Stimulated activated CD8-positive, alpha-beta memory T cell treated with anti-CD3 and anti-CD28 coated beads, Interleukin-4, amount 100 ng/mL, for 1 hour (primary cell): ENCODE measurements at places on chromosomes 3 and 15.
A peak's percentile ranks its signal among the peaks of the same experiment; 100 is the strongest.

GRCh38 chr3:48656841-48657281 is 5.8 kb downstream of the CELSR3 start:
- DNase-seq: no peak

DNA sequence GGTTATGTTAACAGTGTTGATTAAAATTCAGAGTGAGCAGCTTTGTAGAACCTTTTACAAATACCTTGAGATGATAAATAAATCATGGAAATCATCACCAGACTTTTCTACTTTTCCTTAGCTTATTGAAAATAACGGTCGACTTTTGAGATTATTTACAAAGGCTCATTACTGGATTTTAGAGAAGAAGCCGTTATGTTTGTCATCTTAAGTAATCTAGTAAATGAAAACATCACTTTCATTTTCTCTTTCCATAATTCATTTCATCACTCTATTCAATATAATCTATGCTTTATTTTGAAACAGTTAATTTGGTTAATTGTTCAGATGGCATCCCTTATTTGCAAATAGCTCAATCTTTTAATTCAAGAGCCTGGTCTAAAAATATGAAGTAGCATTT is 3.6 kb downstream of the PLCL2 start:
- no peak for DNase-seq

- DNase-seq: no peak
Measured at GRCh38 chr3:10396083-10396482, 75.2 kb upstream of the SEC13 start.

GRCh38 chr3:29525254-29525881 is 244.5 kb downstream of the RBMS3 start:
- DNase-seq: no peak

DNA sequence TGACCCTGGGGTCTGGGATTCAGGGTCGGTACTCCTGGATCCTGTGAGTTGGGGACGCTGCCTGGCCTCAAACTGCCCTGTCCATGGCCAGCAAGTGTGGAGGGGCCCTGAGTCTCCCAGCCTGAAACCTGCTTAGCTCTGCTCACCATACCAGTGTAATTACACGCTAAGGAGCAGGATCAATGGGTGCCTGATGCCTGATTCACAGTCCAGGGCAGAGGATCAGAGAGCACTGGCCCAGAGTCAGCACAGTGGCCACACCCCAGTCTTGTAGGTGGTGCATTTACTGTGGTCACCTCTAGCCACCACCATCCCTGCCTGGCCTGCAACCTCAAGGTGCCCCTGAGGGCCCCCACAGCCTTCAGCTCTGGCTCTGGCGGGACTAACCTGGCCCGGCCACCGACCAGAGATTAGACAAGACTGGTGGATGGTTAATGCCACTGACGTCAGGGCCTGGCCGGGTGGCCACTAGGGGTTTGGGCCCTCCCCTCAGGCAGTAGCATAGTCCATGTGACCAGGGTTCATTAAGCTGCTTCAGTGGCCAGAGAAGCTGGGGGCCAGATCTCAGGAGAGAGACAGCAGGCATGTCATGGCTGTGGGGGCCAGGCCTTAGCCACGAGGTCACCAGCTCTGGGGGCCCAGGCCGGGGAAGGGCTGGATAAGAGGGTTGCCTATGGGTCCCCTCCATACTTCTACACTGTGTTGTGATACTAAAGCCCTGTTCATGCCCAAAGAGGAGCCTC is 3.3 kb upstream of the SLC38A3 start:
- no peak for DNase-seq

DNA sequence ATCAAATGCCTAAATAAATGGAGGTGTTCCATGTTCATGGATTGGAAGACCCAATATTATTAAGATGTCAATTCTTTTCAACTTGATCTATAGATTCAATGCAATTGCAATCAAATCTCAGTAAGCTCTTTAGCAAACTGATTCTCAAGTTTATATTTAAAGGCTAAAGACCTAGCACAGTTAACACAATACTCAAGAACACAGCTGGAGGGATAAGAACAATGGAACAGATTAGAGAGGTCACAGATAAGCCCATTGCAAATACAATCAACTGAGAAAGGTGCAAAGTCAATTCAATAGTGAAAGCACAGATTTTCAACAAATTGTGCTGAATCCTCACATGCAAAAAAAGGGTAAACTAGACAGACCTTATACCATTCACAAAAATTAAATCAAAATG is 198.9 kb downstream of the P3H2 start:
- DNase-seq: no peak

DNA sequence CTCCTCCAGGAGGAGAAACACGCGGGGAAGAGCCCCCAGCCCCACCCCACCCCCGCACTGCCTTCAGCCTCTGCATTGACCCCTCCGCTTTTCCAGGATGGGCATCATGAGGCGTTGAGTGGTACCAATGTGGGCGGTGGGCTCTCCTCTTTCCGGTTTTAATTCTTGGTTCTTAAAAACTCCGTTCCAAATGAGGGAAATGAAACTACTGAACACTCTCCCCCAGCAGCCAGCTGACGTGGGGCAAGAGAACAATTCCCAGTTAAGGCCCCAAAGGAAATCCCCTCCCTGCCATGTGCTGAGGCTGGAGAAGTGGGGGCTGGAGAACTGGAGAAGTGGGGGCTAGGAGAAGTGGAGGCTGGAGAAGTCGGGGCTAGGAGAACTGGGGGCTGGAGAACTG is 5.3 kb upstream of the NRROS start:
- DNase-seq: no peak

DNA sequence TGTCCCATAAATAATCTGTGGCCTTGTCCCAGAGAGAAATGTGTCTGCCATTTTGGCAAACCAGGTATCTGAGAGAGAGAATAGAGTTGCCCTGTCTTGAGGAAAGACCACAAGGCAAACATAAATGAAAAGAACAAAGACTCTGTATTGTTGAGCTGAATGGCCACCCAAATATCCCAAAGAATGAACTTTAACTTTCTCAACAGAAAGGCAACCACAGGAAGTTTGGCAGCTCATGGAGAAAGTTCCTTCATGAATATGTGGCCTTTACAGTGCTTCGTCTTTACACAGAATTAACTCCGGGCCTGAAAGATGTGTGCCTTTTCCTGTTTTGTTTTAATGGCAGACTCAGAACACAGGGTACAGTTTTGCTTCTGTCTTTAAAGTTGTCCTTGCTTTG is 41.4 kb upstream of the THBS1 start:
- DNase-seq: no peak

GRCh38 chr3:144756704-144757440 is 785.2 kb downstream of the DIPK2A start:
- DNase-seq: no peak

- DNase-seq: no peak
Measured at GRCh38 chr3:56019490-56020146, 448.6 kb downstream of the ERC2 start.

DNA sequence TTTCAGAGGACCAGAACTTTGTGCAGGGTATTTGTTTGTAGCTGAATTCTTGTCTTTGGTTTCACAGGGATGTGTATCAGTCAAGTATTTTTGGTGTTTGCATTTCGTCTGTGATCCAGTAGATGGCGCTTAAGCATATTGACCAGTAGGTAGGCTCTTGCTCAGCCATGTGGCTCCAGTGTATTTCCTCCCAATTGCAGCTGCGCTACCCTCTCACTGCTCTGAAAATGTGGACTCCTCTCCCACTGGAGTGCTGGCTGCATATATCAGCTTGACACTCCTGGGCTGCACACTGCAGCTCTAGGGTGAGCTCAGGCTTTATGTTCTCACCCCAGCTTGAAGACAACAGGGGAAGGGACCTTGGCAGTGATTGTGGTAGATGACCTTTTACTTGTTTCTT is 1264.3 kb upstream of the ALCAM start:
- no peak for DNase-seq

DNA sequence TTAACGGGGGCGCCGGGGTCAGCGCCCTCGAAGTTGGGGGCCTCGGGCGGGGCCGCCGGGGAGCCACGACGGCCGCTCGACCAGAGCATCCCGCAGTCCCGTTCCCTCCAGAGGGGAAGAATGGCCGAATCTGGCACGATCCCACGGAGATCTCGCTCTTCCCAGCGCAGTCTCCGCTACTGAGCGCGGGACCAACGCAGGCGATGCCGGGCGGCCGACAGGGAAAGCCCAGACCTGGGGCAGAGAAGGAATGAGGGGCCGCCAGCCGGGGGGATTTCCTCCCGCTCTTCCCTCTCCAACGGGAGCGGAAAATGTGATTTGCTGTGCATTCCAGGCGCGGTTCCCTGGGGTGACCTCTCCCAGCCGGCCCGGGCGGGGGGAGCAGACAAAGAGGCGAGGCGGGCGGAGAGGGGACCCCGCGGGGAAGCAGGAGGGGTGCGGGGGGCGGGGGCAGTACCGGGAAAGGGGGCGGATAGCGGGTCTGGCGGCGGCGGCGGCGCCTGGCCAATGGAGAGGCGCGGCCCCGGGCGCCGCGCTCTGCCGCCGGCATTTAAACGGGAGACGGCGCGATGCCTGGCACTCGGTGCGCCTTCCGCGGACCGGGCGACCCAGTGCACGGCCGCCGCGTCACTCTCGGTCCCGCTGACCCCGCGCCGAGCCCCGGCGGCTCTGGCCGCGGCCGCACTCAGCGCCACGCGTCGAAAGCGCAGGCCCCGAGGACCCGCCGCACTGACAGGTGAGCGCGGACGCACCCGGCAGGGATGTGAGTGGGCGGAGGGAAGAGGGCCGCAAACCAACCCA is at the start of gene GREM1:
Gene GREM1 (plus strand): TSS at position 579 of the 801 bp plus-strand sequence. CDS start 12,687 bp downstream, outside the sequence.
- no peak for DNase-seq

DNA sequence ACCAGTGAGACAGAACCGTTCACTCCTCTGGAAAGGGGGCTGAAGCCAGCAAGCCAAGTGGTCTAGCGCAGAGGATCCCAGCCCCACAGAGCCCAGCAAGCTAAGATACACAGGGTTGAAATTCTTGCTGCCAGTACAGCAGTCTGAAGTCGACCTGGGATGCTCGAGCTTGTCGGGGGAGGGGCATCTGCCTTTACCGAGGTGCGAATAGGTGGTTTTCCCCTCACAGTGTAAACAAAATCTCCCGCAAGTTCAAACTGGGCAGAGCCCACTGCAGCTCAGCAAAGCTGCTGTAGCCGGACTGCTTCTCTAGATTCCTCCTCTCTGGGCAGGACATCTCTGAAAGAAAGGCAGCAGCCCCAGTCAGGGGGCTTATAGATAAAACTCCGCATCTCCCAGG is 11.4 kb downstream of the CEP97 start:
- DNase-seq: no peak

DNA sequence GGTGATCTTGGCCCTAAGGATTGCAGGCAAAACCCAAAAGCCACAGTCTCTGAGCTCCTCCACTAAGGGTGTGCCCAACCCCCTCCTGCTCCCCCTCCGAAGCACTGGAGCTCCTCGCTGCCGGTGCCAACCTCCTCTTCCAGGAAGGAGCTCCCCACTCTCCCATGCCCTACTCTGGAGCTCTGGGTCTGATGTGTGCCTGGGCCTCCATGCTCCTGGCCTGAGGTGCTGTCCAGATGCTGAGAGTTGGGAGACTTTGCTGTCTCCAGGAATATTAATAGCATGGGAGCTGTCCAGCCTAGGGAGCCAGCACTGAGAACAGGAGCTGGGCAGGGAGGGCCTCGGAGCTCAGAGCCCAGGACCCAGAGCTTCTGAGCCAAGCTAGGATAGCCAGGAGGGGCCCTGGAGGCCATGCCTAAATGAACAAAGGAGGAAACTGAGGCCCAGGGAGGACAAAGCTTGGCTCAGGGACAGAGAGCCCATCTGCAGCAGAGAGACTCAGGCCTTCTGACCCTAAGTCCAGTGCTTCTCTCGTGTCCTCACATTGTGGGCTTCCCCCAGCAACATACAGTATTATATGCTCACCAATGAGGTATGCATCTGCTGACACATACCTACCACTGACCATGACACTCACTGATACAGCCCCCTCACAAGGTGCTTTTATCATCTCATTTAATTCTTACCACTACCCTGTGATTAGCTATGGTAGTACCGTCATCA is 36.9 kb upstream of the HERC1 start:
- DNase-seq: no peak

DNA sequence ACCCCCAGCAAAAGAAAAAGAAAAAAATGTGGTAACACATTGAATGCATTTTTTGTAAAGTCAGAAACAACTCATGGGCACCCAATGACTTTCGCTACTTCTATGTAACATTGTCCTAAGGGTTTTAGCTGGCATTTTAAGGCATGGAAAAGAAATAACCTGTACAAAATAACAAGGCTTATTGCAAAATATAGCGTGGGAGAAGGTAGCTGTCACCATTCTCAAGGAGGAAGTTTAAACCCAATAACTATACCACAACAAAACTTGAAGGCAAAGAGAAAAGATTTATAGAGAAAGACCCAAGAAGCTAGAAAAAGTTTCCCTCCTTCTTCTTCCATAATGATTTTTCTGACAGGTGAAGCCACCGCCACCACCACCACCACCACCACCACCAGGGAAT is 55.7 kb upstream of the ACP3 start:
- no peak for DNase-seq

DNA sequence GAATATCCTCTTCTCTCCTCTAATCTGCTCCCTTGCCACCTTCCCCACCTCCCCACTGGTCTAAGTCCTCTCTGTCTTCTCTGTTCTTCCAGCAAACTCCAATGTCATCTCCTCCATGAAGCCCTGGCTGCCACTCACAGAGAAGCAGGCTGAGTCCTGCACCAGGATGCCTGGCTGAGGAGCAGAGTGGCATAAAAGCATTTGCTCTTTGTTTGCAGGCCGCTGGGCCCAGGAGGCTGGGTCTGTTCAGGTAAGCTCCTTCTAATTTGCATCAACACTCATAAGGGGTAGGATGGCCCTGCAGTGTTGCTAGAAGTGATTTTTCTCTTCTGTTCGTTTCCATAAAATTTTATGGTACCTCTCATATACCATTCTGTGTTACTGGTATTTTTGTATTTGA is 43.2 kb upstream of the KLHL25 start:
- no peak for DNase-seq

- peak; percentile 21 for DNase-seq
Measured at GRCh38 chr3:51434746-51435327, 43.8 kb downstream of the RBM15B start.

- DNase-seq: no peak
Measured at GRCh38 chr3:110528305-110529121, 543.1 kb upstream of the NECTIN3 start.

DNA sequence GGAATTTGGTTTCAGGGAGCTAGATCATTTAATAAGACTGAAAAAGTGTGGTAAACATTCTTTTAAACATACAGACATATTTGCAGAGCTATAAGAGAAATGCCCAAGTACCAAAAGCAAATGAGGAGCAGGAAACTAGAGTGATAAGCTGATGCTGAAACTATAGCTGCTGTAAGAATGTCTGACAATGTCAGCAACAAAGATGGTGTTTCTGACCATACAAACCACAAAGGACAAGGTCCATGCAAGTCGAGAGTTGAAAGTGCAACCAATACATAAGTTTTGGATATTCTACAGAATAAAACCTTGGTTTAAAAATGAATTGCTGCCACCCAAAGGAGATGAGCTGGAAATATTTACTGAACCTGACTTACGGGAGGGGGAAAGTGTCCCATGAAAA is 610.2 kb downstream of the TBL1XR1 start:
- DNase-seq: no peak

DNA sequence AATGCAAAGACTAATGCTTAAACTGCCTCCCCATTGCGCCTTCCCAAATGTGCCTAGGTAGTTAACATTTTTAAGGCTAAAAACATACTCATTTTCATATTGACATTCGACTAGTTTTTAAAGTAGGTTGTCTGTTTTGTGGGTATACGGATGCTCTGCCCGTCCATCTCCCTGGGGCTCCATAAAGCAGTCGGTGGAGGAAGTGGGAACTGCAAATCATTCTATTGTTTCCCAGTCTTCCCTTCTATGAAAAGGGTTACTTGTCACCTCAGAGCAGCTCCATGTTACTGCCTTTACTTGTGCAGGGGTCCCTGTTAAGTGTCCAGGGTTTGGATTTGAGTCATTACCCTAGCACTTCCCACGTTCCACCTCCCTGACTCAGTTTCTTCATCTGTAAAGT is 10.9 kb downstream of the CHCHD6 start:
- DNase-seq: no peak
